ENCODE measurements at places on chromosomes 12 and 14.
A peak's percentile ranks its signal among the peaks of the same experiment; 100 is the strongest.

GRCh38 chr14:35123388-35123703, 994 bp downstream of the PRORP start:
- DNase-seq: no peak

DNA sequence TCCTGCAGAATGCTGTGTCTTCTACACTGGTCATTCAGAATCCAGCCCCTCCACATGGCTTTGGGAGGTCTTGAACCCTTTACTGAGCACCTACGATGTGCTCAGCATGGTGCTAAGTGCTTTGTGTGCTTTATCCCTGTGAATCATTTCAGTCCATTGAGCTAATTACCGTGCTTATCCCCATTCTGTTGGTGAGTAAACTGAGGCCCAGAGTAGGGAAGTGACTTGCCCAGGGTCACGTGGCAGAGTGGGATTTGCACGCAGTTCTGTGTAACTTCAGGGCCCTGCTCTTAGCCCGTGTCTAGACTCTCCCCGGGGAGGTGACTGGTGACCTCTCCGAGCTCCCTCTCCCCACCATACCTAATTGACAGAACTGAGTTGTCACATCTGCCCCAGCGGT, 27.4 kb downstream of the MVK start:
- DNase-seq: no peak

- no peak for DNase-seq
Observed at GRCh38 chr14:101476916-101477553, 84.3 kb upstream of the DIO3 start.

DNA sequence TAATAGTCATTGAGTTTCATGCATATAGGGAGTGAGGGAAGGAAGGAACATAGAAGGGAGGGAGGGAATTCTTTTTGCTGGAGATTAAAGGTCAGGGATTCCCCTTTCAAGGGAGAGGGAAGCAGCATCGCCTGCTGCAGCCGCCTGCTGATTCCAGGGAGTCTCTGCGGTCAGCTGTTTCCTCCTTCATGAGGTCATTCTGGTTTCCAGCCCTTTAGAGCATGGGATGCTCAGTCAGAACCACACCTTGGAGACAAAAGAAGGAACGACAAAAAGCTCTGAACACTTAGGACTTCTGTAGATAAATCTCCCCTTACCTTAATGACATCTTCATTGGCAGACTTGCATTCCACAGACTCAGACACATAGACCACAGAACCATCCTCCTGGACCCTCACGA, 923.0 kb upstream of the TMEM132C start:
- DNase-seq: no peak

- DNase-seq: no peak
Observed at GRCh38 chr14:69968681-69969080, 89.5 kb downstream of the SMOC1 start.

GRCh38 chr12:47742253-47742825, 16.3 kb downstream of the RAPGEF3 start:
- peak; percentile 65 for DNase-seq

- no peak for DNase-seq
Observed at GRCh38 chr12:130074661-130075406, 87.4 kb upstream of the FZD10 start.

- no peak for DNase-seq
Observed at GRCh38 chr12:49825971-49826421, 2.2 kb downstream of the NCKAP5L start.

DNA sequence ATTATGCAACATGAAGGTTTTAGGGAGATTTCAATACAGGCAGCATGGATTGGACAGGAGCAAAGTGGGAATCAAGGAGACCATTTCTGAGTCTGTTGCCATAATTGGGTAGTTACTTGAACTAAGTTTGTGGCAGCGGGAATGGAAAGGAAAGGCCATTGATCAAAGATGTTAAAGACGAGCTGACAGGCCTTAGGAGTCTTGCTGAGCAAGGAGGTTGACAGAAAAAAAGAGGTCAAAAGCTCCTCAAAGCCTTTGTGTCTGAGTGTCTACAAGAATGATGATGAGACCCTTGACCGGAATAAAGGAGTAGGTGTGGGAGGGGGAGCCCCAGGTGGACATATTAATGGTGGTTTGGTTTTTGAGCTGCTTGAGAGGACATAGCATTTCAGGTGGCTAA, 9.4 kb downstream of the PLEKHA5 start:
- no peak for DNase-seq

DNA sequence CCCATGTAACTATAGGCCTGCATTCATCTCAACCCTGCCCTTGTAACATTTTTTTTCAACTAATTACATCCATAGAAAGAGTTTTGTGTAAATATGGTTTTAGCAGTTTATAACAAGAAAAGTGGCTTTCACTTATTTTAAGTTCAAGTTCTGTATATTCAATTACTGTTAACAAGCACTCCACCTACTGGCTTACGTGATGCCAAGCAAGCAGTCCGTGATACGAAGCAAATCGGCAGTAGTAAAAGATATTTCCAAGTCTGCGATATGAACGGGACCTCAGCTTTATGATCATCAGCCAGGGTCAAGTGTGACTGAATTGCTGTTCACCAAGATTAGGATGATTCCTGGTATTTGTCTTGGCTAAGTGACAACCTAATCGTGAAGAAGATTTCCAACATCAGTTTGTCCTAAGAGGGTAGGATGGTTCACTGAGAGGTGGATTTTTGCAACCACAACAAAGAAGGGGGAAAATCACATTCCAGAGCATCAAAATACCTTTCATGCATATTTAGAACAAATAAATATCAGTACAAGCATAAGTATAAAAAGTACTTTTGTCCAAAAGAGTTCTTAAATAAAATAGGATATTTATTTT, 456.2 kb downstream of the FOXG1 start:
- no peak for DNase-seq

DNA sequence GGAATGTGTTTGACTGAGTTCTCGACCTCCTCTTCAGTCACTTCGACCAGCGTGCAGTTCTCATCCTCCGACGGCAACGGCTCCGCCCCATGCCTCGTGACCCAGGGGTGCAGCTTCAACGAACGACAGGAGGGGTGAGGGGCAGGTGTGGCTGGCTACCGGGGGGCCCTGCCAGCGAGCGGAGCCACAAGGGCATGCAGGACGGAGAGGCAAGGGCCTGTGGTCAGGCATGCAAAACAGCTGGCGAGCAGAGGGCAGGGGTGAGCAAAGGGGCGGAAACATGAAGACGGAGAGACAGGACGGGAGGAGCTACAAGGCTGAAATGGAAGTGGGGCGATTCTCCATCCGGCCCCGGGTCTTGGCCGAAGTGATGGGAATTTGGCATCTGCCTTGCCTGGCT, 38.7 kb downstream of the P2RX4 start:
- DNase-seq: no peak

DNA sequence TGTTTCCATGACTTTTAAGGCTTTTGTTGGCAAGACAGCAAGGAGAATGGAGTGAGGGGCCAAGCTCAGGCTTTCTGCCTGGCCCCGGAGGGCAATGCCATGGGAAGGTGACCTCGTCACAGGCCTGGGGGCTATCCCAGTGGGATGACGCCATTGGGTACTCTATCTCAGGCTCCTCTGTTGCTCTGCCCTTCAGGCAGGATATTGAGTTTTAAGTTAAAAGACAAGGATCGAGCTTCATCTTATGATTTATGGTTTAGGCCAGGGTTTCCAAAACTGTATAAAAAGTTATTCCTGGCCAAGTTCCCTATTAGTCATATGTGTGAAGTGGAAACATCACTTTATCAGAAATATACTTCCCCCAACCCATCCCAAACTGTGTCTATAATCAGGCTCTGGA, 127.7 kb downstream of the ZFP36L1 start:
- no peak for DNase-seq

GRCh38 chr12:89817501-89818226, 109.0 kb upstream of the ATP2B1 start:
- no peak for DNase-seq

GRCh38 chr12:13980538-13981295, 685 bp downstream of the GRIN2B start:
- DNase-seq: no peak

GRCh38 chr12:98334768-98335167, 180.6 kb upstream of the TMPO start:
- no peak for DNase-seq

GRCh38 chr14:51862176-51862796, 1.9 kb downstream of the GNG2 start:
- no peak for DNase-seq

DNA sequence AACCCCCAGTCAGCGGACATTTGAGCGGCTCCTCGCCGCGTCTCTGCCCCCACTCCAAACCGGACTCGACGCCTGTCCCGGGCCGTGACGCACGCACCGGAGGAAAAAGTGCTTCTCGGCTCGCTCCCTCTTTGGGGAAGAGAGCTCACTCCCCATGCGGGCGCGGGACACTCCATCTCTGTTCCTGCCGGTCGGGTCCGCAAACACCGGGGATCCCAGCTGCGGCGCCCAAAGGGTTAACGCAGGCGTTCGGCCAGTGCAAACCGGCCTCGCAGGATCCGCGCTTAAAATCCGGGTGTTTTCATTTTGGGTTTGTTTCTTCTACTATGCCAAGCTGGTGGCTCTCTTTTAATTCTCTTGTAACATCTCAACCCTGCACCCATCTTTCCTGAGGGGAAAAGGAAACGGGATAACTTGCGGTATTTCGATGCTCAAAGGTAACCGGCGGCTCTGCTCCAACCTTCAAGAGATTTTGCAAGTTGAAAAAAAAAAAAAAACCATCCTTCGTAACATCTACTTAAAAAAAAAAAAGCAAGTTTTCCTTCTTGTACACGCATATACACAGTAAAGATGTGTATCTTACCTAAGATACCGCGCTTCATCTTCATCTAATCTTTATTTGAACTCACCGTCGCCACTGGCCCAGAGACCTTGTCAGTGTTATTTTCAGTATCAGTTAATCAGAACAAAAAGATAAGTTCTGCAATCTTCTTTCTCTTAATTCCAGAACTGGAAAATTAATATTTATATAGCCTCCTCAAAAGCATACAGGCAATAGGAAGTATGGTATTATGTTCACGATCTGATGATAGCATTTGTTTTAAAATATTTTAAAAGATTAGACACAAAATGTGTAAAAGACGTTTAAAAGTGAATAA, 1.6 kb upstream of the ATP2B1 start:
- DNase-seq: no peak

- no peak for DNase-seq
Observed at GRCh38 chr12:47478426-47478825, 227.4 kb downstream of the RPAP3 start.

DNA sequence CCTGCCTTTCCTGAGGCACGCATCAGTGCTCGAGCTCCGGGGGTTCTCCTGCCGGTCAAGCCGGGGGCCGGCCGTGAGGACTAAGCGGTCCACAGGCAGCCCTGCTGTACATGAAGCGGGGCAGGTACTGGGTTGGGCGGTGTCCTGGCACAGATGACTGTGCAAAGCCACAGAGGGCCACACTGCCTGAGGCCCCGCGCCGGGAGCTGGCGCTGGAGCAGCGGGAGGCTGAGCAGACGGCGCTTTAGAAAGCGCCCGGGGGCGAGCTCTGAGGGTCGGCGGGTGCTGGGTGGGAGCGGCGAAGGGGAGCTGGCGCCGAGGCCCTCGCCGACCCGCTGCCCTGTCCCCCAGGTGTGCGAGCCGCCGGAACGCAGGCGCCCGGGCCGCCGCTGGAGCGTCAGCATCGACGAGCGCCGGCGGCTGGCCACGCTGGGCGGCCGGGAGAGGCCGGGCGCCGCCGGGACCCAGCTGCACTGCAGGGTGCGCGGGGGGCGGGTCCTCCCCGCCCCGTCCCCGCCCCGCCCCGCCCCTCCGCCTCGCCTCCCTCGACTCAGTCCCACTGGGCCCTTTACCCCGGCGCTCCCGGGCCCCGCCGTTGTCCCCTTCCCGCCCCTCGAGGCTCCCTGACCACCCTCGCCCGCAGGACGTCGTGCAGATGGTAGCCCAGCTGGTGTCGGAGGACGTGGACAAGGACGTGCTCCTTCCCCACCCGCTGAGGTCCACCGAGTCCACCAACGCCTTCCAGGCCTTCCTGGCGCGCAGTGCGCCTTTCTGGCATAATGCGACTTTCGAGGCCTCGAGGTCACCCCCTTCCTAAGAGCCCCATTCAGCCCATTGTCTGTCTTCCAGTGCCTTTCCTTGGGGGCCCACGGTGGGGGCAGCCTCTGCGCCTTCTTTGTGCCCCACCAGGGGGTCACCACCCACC, 8.3 kb upstream of the MTA1 start:
- peak; percentile 53 for DNase-seq

GRCh38 chr14:31196839-31197492, 10.6 kb downstream of the HECTD1 start:
- no peak for DNase-seq

- no peak for DNase-seq
Observed at GRCh38 chr14:105205673-105206208, 24.6 kb upstream of the NUDT14 start.

DNA sequence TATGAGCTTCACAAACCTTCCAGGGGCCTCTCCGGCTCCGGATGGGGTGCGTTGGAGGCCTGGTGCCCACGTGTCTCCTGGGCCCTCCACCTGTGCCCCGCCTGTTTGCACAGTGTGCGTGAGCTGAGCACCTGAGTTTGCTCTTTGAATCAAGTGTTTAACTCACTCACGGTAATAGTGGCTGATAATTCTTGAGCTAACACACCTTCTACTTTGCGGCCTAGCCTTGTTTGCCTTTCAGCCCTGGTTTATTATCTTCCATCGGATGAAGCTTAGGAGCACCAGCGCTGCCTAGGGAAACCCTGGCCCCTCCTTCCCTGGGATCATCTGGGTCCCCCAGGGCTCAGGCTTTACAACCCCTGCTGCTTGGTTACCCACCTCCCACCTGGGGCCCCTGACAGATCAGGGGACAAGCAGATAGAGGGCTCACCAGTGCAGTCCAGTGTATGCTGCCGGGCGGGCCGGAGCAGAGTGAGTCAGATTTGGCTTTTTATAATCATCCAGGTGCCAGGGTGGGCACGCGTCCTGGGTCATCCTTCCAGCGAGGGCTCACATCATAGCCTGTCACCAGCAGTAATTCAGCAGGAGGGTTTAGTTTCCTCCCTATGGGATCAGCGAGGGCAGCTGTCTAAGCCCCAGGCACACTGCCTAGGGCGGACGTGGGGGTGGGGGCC, 62.8 kb upstream of the RFLNA start:
- no peak for DNase-seq

GRCh38 chr12:121110211-121110940, 22.3 kb upstream of the P2RX7 start:
- DNase-seq: peak; percentile 51

DNA sequence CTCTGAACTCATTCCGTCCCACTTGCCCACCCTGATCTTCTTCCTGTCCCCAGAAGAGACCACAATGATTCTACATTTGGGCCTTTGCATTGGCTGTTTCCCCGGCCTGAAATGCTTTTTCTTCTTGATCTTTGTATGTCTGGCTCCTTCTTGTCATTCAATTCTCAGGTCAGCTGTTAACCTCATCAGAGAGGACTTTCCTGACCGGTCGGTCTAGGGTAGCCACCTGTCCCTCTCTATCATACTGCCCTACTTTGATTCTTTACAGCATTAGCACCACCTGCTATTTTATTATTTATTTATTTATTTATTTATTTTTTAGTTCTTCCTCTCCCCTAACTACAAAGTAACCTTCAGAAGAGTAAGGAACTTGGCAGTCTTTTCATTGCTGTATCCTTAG, 84.3 kb downstream of the DYRK2 start:
- DNase-seq: no peak

GRCh38 chr12:131829356-131829747, 1.2 kb downstream of the MMP17 start:
- DNase-seq: no peak

Data from stimulated activated naive CD4-positive, alpha-beta T cell (primary cell).